B cell (primary cell): ENCODE measurements at places on chromosomes 12 and 14.

DNA sequence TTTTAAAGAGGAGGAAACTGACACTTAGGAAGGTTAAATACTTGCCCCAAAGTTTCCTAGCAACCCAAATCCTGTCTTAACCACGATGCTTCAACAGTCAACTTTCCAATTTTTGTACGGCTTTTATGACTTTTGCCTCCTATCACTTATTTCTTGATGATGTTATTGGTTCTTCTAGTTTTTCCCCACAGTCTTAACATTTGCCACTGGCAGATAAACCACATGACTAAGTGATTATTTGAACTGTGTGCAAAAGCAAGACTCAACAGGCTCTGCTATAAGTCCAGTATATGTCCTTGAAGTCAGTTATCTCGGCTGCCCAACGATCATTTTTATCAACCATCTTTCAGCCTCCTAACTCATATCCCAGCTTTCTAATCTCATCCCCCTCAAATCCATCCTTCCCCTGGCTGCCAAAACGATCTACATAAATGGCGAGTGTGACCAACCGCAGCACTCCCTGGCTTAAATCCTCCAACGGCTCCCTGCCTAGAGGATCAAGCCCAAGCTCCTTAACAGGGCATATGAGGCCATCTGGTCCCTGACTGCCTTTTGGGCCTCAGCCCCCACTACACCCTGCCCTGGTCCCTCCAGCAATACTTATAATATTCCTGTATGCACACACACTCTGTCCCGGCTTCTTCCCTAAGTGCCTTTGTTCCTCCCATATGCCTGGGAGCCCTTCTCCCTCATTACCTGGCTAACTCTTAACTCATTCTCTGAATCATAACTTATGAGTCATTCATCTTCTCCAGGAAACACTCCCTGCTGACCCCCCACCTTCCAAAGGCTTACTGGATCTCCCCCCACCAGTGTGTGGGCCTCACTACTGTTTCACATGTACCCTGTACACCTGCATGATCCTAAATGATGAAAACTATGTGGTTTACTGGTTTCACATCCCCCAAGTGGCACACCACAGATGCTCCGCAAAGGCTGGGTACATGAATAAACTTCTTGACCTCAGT is 8.8 kb downstream of the VPS37B start:
- H3K27ac ChIP-seq: peak overlapping the region; percentile 97
- peak; percentile 84 for DNase-seq
- H3K4me1 ChIP-seq: peaks cover 90% of the 10 kb centered on the region
- H3K27me3 ChIP-seq: no peaks in the 10 kb centered on the region
- H3K36me3 ChIP-seq: no peaks in the 10 kb centered on the region

DNA sequence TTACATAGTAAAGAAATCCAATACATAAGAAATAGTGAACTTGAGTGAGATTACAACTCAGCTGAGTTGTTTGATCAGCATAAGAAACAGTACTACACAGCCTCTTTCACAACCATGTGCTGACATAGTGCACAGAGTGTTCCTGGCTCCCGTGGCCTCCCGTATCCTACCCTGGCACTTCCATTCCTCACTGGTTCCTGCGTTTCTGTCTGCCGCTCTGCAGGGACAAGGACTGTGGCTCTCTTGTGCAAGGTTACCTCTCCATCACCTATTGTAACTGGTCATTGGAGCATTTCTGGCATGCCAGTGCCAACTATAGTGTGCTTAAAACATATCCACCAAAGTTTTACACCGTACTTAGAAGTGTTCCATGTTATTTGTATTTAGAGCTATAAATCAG is 46.3 kb upstream of the PCED1B start:
- no peaks in the 10 kb centered on the region for H3K36me3 ChIP-seq
- no peaks in the 10 kb centered on the region for H3K4me1 ChIP-seq
- peak; percentile 13 for DNase-seq

GRCh38 chr14:85300107-85300506 is 229.8 kb upstream of the FLRT2 start:
- H3K27ac ChIP-seq: no peak overlapping the region
- H3K36me3 ChIP-seq: no peaks in the 10 kb centered on the region
- no peak for DNase-seq

GRCh38 chr12:264269-264668 is 1.6 kb upstream of the SLC6A13 start:
- DNase-seq: no peak
- H3K4me1 ChIP-seq: no peaks in the 10 kb centered on the region
- H3K27ac ChIP-seq: no peak overlapping the region
- H3K36me3 ChIP-seq: no peaks in the 10 kb centered on the region

GRCh38 chr12:116346741-116347140 is 69.2 kb upstream of the MED13L start:
- no peaks in the 10 kb centered on the region for H3K27me3 ChIP-seq
- DNase-seq: no peak
- H3K36me3 ChIP-seq: no peaks in the 10 kb centered on the region
- no peak overlapping the region for H3K4me3 ChIP-seq
- H3K27ac ChIP-seq: no peak overlapping the region

- DNase-seq: no peak
- H3K27ac ChIP-seq: no peak overlapping the region
- H3K4me3 ChIP-seq: no peak overlapping the region
- no peaks in the 10 kb centered on the region for H3K4me1 ChIP-seq
- H3K36me3 ChIP-seq: no peaks in the 10 kb centered on the region
- no peaks in the 10 kb centered on the region for H3K27me3 ChIP-seq
Measured at GRCh38 chr12:124720004-124720680, 143.5 kb downstream of the SCARB1 start.

GRCh38 chr12:72207486-72208409 is 64.4 kb upstream of the TRHDE start:
- no peak overlapping the region for H3K4me3 ChIP-seq
- DNase-seq: no peak
- no peaks in the 10 kb centered on the region for H3K27me3 ChIP-seq
- H3K27ac ChIP-seq: no peak overlapping the region
- H3K4me1 ChIP-seq: no peaks in the 10 kb centered on the region
- no peaks in the 10 kb centered on the region for H3K36me3 ChIP-seq

- H3K36me3 ChIP-seq: no peaks in the 10 kb centered on the region
- H3K4me3 ChIP-seq: no peak overlapping the region
- no peak overlapping the region for H3K27ac ChIP-seq
- peak; percentile 28 for DNase-seq
- peaks cover 52% of the 10 kb centered on the region for H3K4me1 ChIP-seq
- peaks cover 90% of the 10 kb centered on the region for H3K27me3 ChIP-seq
Measured at GRCh38 chr12:113464852-113465719, 6.6 kb downstream of the LHX5 start.

GRCh38 chr12:118742431-118742830 is 238.9 kb upstream of the SRRM4 start:
- DNase-seq: no peak
- H3K36me3 ChIP-seq: no peaks in the 10 kb centered on the region
- no peaks in the 10 kb centered on the region for H3K4me1 ChIP-seq
- H3K4me3 ChIP-seq: no peak overlapping the region
- no peaks in the 10 kb centered on the region for H3K27me3 ChIP-seq

- no peak overlapping the region for H3K4me3 ChIP-seq
- DNase-seq: no peak
- peaks cover 8% of the 10 kb centered on the region for H3K4me1 ChIP-seq
- H3K27ac ChIP-seq: no peak overlapping the region
- no peaks in the 10 kb centered on the region for H3K27me3 ChIP-seq
- H3K36me3 ChIP-seq: no peaks in the 10 kb centered on the region
Measured at GRCh38 chr14:97107760-97108159, 310.6 kb downstream of the VRK1 start.

DNA sequence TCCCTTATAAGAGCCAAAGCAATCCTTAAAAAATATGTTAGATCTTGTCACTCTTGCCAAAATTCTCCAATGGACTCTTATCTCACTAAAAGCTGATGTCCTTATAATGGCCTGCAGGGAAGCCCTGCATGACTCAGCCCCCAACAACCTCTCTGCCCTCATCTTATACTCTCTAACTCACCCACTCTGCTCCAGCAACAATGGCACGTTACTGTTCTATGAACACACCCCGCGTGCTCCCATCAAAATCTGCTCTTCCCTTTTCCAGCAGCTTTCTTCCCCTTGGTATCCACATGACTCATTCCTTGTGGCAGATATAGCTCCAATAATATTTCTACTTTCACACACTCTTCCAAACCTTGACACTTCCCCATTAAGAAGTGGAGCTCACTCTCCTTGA is 108.1 kb downstream of the DENND5B start:
- H3K27ac ChIP-seq: no peak overlapping the region
- no peaks in the 10 kb centered on the region for H3K27me3 ChIP-seq
- no peak for DNase-seq
- H3K4me1 ChIP-seq: peaks cover 18% of the 10 kb centered on the region

DNA sequence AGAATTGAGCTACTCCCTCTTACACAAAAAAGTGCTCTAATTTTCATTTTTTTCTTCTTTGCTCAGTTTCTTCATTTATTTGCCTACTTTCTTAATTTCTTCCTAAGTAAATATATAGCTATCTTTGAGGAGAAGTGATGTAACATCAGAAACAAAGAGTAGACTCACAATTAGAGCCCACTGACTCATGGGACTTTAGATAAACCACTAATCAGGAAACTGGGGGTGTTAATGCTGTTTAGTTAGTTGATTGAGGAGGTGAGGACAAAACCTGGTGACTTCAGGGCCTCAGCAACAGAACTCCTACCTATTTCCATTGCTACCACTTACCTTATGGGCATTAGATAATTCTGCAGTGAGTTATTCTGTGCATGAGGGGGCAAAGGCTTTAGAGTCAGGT is 151.7 kb downstream of the MON2 start:
- H3K4me3 ChIP-seq: no peak overlapping the region
- no peak for DNase-seq
- no peaks in the 10 kb centered on the region for H3K4me1 ChIP-seq
- H3K36me3 ChIP-seq: peaks cover 1% of the 10 kb centered on the region
- H3K27me3 ChIP-seq: no peaks in the 10 kb centered on the region

- H3K4me1 ChIP-seq: no peaks in the 10 kb centered on the region
- H3K27me3 ChIP-seq: no peaks in the 10 kb centered on the region
- DNase-seq: no peak
- H3K27ac ChIP-seq: no peak overlapping the region
- H3K36me3 ChIP-seq: peaks cover 2% of the 10 kb centered on the region
Measured at GRCh38 chr14:70536830-70537229, 2.0 kb upstream of the ADAM20 start.

DNA sequence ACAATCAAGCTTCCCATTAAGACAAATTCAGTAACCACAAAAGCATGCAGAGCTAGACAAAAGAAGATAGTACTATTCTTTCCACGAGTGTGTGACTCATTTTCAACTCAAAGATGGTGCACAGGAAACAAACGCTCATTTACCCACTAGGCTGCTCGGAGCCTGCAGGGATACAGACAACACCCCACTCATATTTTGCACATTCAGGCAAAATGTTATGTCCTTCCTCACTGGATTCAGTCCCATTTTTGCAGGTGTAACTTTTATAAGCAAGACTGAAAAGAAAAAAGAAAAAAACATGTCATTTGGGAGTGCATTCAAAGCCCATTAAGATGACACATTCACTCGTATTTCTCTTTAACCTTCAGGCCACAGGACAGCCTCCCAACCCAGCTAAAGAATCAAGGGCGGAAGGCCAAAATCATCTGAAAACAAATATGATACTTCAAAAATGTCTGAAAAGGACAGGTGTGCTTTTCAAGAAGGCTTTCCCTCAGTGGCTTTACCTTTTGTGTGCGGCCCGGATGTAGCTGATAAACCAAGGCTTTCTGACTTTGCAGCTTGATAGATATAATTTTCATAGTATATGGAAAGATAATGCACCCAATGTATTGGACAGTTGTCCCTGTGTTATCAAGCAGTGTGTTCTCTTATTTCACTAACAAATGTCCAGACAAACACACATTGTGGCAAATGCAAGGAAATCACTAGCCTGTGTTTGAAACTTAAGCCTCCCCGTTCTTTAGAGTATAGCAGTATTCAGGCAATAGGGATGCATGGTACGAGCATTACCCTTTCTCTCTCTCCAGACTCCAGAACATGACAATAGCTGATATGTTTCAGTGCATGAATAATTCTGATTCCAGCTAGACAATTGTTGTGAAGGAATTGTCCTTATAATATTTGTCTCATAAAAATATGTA is 147.8 kb upstream of the KRR1 start:
- no peaks in the 10 kb centered on the region for H3K4me1 ChIP-seq
- no peak overlapping the region for H3K4me3 ChIP-seq
- no peak for DNase-seq
- H3K27me3 ChIP-seq: no peaks in the 10 kb centered on the region

GRCh38 chr14:81331229-81332021 is 68.7 kb downstream of the STON2 start:
- no peak overlapping the region for H3K4me3 ChIP-seq
- H3K27me3 ChIP-seq: no peaks in the 10 kb centered on the region
- H3K36me3 ChIP-seq: no peaks in the 10 kb centered on the region
- no peak for DNase-seq

DNA sequence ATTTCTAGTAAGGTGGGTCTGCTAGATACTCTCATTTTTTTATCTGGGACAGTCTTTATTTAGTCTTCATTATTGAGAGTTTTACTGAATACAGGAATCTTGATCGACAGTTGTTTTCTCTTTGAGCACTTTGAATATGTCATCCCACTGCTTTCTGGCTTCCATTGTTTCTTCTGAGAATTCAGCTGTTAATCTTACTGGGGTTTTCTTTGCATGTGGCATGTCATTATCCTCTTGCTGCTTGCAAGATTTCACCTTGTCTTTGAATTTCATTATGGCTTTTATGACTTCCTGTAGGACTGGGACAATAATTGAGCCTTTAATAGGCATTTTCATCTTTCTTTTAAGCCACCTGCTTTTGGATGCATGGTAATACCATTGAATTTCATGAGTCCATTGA is 46.7 kb upstream of the RD3L start:
- H3K27ac ChIP-seq: no peak overlapping the region
- H3K4me1 ChIP-seq: no peaks in the 10 kb centered on the region
- no peaks in the 10 kb centered on the region for H3K36me3 ChIP-seq
- H3K27me3 ChIP-seq: no peaks in the 10 kb centered on the region

DNA sequence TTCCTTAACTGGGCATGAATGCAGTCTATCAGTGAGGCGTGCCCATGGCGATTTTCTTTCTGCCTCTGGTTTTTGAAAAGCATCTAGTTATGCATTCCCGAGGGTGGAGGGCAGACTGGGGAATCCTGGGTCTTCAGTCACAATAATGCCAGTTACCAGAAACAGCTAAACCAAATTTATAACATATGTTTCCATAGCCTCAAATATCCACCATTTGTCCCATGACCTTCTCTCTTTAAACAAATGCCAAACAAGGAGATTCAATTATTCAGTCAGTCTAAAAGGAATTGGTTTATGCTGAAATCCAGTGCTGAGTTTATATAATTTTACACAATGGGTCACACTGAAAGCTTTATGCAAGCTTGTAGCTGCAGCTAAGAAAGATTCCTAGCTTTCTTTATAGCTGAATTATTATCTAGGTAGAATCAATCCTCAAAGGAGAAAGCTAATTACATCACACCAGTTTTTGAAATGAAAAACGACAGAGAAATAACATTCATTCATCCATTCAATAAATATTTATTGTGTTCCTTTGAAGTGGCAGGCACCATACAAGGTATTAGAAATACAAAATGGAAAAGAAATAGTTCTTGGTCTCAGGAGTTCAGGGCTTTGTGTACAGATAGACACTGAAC is 131.3 kb upstream of the RAP1B start:
- no peaks in the 10 kb centered on the region for H3K36me3 ChIP-seq
- H3K4me1 ChIP-seq: peaks cover 35% of the 10 kb centered on the region
- H3K27ac ChIP-seq: no peak overlapping the region
- DNase-seq: no peak
- H3K4me3 ChIP-seq: no peak overlapping the region
- H3K27me3 ChIP-seq: no peaks in the 10 kb centered on the region

GRCh38 chr14:30620178-30620577 is 1.9 kb upstream of the SCFD1 start:
- no peak overlapping the region for H3K4me3 ChIP-seq
- no peak overlapping the region for H3K27ac ChIP-seq
- peaks cover 28% of the 10 kb centered on the region for H3K4me1 ChIP-seq
- peaks cover 1% of the 10 kb centered on the region for H3K36me3 ChIP-seq

- no peaks in the 10 kb centered on the region for H3K36me3 ChIP-seq
- H3K4me1 ChIP-seq: peaks cover 39% of the 10 kb centered on the region
- DNase-seq: peak; percentile 73
- no peak overlapping the region for H3K27ac ChIP-seq
Measured at GRCh38 chr12:113462117-113462774, 9.4 kb downstream of the LHX5 start.
